ENCODE measurements at places on chromosomes 5 and 9.

GRCh38 chr5:68699966-68700365, 393.8 kb upstream of the SLC30A5 start:
- no peak for DNase-seq

GRCh38 chr9:135817951-135818717, 89.2 kb downstream of the CAMSAP1 start:
- DNase-seq: no peak

- DNase-seq: peak; percentile 34
These were observed 34.4 kb upstream of the RANBP6 start for GRCh38 chr9:6049798-6050197.

DNA sequence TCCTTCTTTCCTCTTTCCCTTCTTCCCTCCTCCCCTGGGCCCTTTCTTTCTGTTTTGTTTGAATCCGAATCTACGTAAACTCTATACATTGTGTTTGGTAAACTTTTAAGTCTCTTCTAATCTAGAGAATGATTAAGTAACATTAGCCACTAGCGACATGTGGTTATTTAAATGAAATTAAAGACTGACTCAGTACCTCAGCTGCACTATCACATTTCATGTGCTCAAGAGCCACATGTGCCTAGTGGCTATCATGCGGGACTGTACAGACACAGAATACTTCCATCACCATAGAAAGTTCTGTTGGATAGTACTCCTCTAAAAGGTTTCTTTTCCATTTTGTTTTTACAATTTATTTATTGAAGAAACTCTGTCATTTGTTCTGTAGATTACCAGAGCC, 29.0 kb downstream of the DCTN4 start:
- DNase-seq: no peak

GRCh38 chr9:129567329-129567728, 53.6 kb downstream of the C9orf50 start:
- DNase-seq: no peak

DNA sequence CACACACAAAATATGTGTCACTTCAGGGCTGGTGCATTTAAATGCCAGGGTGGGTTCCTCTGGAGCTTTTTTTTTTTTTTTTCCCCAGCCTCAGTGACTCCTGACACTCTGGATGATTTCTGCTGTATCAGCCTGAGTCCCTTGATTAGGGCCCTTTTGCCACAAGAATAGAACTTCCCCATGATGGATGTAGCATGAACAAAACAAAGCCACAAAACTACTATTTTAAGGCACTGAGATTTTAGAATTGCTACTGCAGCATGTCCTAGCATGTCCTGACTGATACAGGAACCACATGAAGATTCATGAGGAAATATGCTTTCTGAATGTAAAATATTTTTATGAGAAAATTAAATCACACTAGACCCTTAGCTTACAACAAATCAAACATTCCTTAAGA, 13.9 kb upstream of the ADGRD2 start:
- DNase-seq: no peak

- DNase-seq: peak; percentile 41
These were observed 92.9 kb upstream of the GRHPR start for GRCh38 chr9:37329576-37329975.

GRCh38 chr9:137441289-137441934, at the start of gene ENTPD8:
Gene ENTPD8 (minus strand): TSS chr9:137441357. CDS start chr9:137438285, 3,072 bp downstream.
- DNase-seq: peak; percentile 78

DNA sequence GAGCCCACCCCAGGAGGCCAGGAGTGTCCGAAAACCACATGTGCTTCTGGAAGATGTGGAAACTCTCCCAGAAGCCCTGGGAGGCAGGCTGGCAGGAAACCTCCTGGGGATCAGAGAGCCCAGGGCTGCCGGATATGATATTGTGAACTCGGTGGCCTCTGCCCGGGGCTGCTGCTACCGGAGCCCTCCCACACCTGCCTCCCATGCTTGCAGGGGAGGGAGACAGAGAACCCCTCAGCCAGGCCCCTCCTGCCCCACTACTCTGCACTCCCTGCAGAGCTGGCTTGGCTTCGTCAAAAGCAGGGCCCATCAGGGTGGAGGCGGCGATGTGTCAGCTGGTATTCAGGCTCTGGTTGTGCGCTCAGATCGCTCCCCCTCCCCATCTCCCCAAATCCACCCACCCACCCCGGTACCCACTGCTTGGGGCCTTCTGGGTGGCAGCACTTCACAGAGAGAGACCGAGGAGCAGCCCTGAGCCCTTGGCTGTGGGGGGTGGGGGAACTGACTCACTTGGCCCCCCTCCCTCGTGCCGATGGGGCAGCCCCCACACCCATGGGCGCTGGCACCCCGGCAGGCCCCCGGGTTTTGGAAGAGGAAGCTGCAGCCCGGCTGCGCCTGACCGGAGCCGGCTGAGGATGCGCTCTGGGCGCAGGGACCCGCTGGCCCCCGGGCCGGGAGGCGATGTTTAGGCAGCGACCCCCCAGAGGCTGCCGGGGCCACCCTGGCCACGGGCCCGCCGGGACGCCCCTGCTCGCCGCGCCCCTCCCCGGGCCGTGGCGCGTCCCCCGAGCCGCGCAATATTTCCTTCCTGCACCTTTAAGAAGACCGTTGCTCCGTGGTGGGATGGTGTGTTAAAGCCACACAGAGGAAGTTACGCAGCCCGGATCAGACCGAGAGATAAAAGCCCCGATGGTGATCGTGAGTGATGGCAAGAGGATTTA, 786 bp upstream of the NTNG2 start:
- peak; percentile 96 for DNase-seq

DNA sequence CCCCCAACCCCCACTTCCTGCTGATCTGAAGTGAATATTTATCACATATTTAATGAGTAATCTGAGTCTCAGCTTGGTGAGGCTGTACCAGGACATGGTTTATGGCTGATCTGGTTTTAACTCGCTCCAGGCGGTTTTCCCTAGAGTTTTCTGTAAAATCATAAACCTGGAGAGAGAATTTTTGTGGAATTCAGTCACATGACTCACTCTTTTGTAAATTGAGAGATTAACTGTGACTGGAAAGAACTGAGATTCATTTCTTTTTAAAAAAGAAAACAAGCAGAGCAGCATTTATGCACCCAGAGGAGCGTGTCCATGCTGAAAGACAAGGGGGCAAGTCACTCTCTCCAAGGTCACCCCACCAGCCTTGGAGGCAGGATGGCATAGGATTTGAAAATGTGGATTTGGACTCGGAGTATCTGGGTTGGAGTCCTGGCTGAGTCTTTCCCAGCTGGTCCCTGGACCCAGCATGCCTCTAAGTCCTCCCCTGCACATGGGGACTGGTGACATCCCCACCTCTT, 81.8 kb downstream of the ZNF618 start:
- no peak for DNase-seq

Measured in NCI-H82 (cell line).